ENCODE measurements at places on chromosomes 12 and 14. TPM values are rescaled to one million over a fixed set of nuclear protein-coding genes. Genes with fewer than 3 reads are reported as not detected.

DNA sequence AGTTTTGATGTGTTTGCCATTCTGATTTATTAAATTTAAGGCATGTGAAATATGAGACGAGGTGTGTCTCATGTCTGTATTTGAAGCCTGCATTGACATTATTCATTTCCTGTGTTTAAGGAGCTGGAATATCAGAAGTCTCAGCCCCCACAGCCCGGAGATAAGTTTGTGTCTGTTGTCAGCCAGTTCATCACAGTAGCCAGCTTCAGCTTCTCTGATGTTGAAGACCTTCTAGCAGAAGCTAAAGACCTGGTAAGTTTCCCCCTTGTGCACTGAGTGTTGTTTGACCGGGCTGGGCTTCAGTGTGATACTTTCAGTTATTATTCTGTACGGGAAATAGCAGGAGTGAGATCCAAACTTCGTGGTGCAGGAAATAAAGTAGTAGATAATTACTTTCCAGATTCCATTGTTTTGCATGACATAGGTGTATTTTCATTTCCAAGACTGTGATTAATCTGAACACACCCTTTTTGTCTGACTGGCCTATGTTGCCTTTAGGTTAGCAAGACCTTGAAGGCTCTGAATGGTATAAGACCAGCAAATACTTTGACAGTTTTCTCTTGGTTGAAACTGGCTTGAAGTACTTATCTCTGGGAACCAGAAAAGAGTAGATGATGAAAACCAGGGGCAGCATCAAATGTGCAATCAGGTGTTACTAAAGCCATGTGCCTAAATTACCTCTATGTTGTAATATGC is 101.5 kb downstream of the GPR135 start:
- DNase-seq: no peak
- peaks cover 21% of the 10 kb centered on the region for H3K36me3 ChIP-seq
- H3K27ac ChIP-seq: peak overlapping the region; percentile 37
- no peak overlapping the region for H3K4me3 ChIP-seq
- H3K4me1 ChIP-seq: peaks cover 52% of the 10 kb centered on the region

GRCh38 chr14:48890333-48890732 is 695.8 kb downstream of the RPS29 start:
- no peak overlapping the region for H3K4me3 ChIP-seq
- no peaks in the 10 kb centered on the region for H3K4me1 ChIP-seq
- no peak for DNase-seq

GRCh38 chr14:88348546-88348945 is 25.5 kb upstream of the KCNK10 start:
- no peaks in the 10 kb centered on the region for H3K36me3 ChIP-seq
- no peaks in the 10 kb centered on the region for H3K4me1 ChIP-seq
- DNase-seq: no peak
- H3K4me3 ChIP-seq: no peak overlapping the region

GRCh38 chr12:124868252-124869058 is 4.8 kb upstream of the SCARB1 start:
- H3K36me3 ChIP-seq: no peaks in the 10 kb centered on the region
- no peak overlapping the region for H3K4me3 ChIP-seq
- H3K4me1 ChIP-seq: peaks cover 7% of the 10 kb centered on the region
- H3K27me3 ChIP-seq: no peaks in the 10 kb centered on the region
- DNase-seq: no peak

Gene TMEM179
- total RNA-seq: 1.2 TPM
